Ascending aorta (tissue), 2 donors: ENCODE measurements at places on chromosomes 16 and 17.

GRCh38 chr17:58339755-58340404, 11.3 kb upstream of the TSPOAP1 start:
- DNase-seq, result no peak

GRCh38 chr17:45431531-45432404, 902 bp downstream of the ARHGAP27 start:
- DNase-seq, result no peak

- DNase-seq, result no peak
These were observed 99.7 kb upstream of the RBL2 start for GRCh38 chr16:53334581-53334980.

- DNase-seq, result no peak
These were observed 9.5 kb downstream of the MTMR4 start for GRCh38 chr17:58504826-58505351.

DNA sequence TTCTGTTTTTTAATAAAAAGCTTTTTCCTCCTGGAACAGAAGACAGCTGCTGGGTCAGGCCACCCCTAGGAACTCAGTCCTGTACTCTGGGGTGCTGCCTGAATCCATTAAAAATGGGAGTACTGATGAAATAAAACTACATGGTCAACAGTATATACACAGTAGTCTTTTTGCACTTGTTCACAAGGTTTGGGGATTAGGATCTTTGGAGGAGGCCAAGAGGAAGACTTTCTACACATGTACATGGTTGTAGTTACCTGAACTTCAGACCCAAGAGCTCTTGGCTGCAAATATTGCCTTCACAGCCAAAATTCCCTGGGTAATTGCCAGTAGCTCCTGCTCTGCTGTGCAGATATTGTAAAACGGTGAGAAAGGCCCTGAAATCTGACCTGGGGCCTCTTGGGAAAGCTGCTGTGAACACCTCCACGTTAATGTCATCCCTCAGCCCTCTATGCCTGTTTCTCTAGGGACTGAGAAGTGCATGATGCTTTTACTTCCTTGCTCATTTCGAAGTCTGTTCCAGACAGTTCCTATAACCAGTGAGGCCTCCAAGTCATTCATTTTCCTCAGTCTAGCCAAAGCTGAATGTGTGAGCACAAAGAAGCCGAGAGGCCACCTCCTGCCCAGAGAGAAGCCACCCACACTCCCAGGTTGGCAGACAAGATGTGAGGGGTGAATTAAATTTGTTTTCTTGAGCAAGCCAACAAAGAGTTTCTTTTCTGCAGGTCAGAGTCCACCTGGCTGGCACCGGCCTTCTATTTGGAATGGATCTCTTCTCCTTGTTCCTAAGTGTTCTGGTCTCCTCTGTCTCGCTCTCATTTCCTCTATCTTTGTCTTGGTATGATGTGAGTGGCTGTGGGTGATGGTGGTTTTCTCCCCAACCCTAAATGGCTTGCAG, 15.9 kb downstream of the ANKRD40 start:
- no peak for DNase-seq

GRCh38 chr17:60134396-60135150, 15.2 kb upstream of the CA4 start:
- peak; percentile 51 for DNase-seq

DNA sequence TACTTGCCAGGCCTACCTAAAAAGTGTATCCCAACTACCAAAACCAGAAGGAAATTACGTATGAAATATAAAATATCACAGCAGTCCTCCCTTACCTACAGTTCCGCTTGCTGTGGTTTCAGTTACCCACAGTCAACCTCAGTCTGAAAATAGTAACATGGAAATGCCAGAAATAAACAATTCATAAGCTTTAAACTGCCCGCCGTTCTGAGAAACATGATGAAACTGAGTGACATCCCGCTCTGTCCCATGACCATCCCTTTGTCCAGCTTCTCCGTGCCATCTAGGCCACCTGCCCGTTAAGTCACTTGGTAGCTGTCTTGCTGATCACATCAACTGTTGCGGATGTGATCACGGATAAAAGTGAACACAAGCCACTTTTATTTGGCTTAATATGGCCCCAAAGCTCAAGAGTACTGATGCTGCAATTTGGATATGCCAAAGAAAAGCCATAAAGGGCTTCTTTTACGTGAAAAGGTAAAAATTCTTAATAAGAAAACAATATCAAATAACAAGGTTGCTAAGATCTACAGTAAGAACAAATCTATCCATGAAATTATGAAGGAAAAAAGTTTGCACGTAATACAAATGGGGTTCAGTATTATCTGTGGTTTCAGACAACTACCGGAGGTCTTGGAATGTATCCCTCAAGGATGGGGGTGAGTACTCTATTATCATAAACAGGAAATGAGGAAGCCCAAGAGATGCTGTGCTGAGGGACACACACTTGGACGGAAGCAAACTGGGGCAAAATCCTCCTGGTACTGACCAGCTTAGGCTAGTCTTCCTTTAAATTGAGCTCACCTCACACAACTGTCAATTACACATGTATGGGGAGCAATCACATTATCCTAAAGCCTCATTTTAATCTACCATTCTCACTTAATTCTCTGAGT, 8.2 kb downstream of the USP22 start:
- no peak for DNase-seq

GRCh38 chr16:69084289-69084688, 21.2 kb upstream of the HAS3 start:
- no peak for DNase-seq

DNA sequence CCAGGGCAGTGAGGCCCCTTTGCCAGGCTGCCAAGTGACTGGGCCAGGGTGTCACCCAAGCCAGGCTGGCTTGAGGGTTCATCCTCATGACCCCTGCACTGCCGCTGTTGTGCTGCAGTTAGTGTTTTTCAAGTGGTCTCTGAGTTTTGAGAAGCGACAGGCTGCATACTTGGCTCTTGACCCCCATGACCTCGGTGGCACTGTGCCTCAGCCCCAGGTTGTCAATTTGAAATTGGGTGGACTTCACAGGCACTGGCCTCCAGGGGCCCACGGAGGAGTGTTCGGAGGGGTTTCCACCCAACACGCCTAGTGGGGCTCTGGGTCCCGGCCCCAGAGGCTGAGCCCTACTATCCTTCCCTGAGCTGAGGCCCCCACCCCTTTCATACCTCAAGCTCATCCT, 42.7 kb downstream of the DHRS7B start:
- DNase-seq, result no peak

DNA sequence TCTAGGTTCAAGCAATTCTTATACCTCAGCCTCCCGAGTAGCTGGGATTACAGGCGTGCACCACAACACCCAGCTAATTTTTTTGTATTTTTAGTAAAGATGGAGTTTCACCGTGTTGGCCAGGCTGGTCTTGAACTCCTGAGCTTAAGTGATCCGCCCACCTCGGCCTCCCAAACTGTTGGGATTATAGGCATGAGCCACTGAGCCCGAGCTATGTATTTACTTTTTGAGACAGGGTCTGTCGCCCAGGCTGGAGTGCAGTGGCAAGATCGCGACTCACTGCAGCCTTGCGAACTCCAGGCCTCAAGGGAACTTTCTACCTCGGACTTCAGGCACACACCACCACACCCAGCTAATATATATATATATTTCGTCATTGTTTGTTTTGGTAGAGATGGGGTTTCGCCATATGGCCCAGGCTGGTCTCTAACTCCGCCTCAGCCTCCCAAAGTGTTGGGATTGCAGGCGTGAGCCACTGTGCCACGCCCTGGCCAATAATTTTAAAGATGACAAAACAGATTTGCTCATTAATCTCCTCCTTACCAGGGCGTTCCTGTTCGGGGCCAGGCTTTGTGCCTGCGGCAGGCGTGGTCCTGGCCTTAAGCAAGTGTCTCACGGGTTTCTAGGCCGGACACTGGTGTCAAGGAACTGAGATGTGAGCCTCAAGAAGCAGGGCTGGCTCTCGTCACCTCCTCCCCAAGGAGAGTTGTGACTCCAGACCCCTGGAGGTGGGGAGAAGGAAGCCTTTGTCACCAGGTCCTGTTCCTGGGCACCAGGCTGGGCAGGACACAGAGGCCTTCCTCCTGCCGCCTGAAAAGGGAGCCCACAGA, 4.3 kb upstream of the NPW start:
- no peak for DNase-seq

DNA sequence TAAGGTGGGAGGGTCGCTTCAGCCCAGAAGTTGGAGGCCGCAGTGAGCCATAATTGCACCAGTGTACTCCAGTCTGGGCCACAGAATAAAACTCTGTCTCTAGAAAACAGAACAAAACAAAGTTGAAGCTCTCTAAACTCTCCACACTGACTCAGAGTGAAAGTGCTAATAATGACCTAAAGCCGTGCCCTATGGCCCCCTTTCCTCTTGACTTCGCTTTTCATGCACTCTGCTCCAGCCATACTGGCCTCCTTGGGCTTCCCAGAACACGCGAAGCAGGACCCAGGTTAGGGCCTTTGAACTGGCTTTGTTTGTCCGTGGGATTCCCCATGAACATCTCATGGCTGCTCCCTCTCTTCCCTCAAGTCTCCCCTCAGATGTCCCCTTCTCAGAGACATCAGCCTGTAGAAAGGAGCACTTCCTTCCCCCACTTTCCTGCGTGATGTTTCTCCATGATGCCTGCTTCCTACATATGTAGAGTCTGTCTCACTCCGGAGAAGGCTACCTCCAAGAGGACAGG, 18.6 kb upstream of the SPN start:
- no peak for DNase-seq

DNA sequence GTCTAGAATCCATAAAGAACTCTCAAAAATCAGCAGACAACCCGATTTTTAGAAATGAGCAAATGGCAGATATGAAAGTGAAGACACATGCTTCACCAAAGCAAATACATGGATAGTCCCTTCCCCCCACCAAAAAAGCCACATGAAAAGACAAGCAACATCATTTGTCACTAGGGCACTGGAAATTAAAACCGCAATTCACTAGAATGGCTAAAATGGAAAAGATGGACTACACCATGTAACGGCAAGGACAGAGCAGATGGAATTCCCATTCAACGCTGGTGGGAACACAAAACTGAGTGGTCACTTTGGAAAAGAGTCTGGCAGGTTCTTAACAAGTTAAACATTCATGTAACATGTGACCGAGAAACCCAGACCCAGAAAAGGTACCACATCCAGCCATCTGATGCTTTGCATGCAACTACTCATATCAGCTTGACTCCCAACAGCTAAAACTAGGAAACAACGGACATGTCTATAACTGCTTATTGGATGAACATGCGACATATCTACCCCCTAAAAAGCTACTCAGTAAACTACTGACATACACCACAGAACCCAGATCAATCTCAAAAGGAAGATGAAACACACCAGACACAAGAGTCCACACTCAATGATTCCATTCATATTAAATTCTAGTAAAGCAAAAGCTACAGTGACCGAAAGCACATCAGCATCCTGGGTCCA, 132.6 kb downstream of the ZNF778 start:
- no peak for DNase-seq

- no peak for DNase-seq
These were observed 13.4 kb downstream of the RTN4RL1 start for GRCh38 chr17:2011411-2012371.

DNA sequence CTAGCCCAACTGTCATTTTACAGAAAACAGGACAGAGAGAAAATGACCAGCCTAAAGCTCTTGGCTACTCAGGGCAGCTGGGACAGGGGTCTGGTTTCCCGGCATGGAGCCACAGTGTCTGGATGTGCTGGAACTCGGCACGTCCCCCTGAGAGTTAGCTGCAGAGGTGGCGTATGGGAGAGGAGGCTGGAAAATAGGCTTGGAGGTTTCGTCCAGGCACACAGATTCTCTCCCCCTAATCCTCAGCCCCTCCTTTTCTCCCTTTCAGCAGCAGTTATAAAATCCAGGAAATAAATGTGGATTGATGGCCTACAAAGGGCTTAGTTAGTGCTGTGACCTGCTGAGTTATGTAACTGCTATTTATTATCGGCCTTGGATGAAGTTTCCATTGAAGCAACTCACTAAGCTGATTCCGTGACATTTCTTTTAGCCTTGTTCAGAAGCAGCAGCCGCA, 89.5 kb upstream of the TOB1 start:
- no peak for DNase-seq

- DNase-seq, result no peak
These were observed 22.2 kb upstream of the ADCY7 start for GRCh38 chr16:50244140-50244503.

GRCh38 chr17:41442739-41443138, 2.0 kb upstream of the KRT38 start:
- DNase-seq, result no peak

GRCh38 chr17:64004903-64005733, 7.0 kb downstream of the PRR29 start:
- DNase-seq, result peak; percentile 39

- DNase-seq, result peak; percentile 17
These were observed 18.8 kb downstream of the TNRC6A start for GRCh38 chr16:24748242-24748641.

GRCh38 chr16:69481901-69482341, 57.5 kb downstream of the CYB5B start:
- DNase-seq, result peak; percentile 23
